Fibroblast of skin of right quadriceps (primary cell): ENCODE measurements at places on chromosomes 3 and 15.
A peak's percentile ranks its signal among the peaks of the same experiment; 100 is the strongest.

- peak; percentile 17 for DNase-seq
Measured at GRCh38 chr15:52326756-52327155, 31.2 kb upstream of the MYO5C start.

DNA sequence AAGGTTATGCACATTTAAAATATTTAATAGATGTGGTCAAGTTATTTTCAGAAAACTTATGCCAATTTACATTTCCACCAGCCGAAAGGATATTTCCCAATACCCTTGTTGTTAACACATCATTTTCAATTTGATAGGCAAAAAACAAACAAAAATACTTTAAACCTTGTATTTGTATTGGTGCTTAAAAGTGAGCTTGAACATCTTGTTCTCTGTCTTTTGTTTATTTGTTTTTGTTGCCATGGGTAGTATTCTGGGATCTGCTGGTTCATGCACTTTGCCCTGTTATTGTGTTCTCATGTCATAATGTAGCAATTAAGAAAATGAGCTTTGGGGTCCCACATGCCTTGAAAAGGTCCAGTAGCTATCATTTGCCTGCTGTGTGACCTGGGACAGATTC lies 191.4 kb downstream of the LRTM1 start:
- no peak for DNase-seq

DNA sequence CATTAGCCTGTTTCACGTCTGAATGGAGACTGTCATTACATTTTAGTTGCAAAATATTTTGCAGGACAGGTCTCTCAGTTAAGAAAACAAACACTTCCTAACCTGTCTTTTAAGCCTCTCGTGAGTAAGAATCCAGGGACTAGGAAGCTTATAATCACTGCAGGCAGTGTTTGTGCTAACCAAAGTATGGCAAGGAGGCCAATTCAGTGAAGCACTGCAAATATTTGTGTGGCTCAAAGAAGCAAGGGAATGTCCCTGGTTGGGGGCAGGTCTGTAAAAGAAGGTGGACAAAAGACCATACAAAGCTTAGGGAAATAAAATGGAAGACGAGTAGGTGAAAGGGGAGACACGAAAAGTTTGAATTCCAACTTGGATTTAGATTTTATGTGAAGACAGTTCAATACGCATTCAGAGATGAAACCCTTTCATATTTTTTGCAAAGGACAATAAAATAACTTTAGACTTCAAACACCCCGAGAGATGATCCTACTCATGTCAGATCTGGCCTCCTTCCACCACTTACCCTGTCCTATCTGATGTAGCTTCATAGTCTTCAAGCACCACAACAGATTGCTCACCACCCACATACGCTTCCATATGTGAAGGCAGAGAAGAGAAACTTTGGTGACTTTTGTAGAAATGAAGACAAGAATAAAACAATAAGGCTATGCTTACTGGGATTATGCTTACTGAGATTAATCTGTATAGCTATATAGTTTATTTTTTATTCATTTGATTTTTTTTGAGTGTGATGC lies 240.9 kb downstream of the TUSC7 start:
- no peak for DNase-seq

GRCh38 chr3:67064105-67064504 lies 66.0 kb downstream of the KBTBD8 start:
- peak; percentile 31 for DNase-seq

DNA sequence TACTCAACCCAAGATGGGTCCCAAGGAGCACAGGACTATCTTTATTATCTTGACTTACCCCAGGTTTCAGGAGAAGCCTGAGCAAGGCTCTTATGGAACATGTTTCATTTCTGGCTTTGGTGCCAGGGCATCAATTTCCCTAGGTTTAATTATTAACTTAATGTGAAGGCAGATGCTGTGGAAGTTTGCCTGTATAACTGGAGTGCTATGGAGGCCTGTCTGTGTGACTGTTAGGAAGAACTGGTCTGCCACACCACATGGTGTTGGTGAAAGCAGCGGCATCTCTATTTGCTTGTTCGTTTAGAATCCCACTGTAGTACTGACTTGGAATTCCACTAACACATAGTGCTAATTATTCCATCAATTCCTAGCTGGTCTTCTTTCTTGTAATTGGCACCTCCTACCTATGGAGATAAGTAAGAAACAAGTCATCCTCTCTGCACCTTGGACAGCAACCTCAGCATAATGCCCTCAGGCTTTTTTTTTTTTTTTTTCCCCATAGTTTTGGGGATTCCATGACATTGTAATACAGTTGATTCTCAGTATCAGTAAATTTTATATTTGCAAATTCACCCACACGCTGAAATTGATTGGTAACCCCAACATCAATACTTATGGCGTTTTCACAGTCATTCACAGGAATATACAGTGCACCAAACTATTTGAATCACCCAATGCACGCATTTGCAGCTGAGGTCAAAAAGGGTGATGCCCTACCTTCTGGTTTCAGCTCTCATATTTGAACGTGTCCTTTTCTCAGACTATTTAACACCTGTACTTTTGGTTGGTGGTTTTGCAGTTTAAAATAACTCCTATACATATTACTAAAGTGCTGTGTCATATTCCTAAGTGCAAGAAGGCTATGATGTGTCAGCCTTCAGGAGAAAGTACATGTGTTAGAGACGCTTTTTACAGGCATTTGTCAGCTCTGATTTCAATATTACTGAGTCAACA lies 772.8 kb upstream of the LMCD1 start:
- DNase-seq = no peak
